Muscle of back (tissue), 13 donors: ENCODE measurements at places on chromosomes 7 and 10. TPM values are rescaled to one million over a fixed set of nuclear protein-coding genes. Genes with fewer than 3 reads are reported as not detected.

DNA sequence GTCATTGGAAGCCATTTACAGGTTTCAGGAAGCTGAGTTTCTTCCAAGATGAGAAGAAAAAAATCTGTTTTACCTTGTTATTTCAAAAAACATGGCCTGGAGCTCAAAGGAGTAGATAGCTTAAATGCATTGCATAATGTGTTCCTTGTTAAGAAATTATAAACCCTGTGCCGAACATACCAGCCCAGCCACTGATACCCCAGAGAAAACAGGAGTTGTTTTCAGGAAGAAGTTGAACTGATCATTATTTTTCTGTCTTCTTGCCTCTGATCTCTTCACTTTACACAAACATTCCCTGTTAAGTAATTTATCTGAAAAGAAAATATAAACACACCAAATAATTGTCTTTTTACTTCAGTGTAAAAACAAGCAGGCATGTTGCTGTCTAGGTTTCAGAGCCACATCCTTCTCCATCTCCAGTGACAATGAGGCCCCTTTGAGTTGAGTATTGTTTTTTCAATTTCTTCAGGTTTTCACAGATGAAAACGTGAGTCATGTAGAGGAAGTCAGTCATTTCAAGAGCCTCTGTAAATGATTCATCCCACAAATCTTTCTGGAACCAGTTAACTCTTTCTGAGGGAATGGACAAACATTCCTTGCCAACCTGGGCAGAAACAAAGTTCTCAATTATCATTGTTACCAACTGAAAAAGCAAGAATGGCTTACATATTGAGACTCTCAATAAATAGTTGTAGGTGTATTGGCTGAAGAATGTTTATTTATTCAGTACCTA, 244.2 kb downstream of the IPMK start:
- DNase-seq = no peak

GRCh38 chr10:85617751-85618546, 748.6 kb downstream of the GRID1 start:
- DNase-seq = no peak

DNA sequence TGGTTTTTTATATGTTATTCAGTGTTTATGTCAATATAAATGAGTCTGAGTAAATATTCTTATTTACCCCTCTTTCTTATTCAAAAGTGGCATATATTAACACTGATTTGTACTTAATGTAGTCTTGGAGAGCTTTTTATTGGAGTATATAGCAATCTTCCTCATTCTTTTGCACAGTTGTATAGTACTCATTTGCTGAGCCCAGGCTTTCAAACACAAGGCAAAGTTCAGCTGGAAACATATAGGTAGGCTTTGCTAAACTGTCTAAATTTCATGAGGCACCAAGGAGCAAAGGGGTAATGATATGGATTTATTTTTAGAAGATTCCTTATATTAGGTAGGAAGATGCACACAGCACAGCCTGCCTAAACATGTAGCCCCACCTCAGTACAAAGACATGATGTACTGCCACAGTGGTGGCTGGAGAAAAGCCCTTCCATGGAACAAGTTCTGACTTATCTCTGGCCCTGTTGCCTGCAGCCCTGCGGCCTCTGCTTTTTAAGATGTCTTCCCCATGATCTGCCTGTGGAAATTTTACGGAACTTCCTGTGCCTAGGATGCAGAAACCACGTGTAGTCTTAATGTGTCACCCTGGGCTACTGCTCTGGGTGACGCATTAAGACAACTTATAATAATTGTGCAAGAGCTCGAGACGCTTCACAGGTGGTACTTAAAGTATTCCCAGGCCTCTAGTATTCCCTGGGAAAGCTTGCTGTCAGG, 9.6 kb upstream of the PDCD4 start:
- no peak for DNase-seq

DNA sequence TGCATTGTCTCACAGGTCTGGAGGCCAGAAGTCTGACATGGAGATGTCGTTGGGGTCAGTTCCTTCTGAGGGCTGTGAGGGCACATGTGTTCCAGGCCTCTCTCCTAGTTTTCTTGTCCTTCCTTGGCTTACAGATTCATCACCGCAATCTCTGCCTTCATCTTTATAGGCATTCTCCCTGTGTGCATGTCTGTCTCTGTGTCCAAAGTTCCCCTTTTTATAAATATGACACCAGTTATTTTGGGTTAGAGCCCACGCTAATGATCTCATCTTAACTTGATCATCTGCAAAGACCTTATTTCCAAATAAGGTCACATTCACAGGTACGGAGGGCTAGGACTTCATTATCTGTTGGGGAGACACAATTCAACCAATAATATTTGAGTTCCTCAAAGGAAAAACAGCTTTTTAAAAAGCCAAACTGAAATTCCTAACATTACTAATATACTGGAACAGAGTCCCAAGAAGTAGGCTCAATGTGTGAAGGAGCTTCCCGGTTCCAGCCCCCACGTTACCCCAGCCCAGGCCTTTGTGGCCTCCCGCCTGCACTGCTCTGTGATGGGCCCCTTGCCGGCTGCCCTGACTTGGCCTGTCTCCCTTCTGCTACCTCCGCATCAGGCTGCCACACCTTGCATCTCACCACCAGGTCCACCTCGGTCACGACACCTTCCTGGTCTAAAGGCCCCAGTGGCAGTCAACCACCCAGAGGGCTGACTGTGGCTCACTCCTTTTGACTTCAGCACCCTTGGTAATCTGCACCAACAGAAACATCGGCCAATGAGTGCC, 142.7 kb downstream of the KCNMA1 start:
- no peak for DNase-seq

DNA sequence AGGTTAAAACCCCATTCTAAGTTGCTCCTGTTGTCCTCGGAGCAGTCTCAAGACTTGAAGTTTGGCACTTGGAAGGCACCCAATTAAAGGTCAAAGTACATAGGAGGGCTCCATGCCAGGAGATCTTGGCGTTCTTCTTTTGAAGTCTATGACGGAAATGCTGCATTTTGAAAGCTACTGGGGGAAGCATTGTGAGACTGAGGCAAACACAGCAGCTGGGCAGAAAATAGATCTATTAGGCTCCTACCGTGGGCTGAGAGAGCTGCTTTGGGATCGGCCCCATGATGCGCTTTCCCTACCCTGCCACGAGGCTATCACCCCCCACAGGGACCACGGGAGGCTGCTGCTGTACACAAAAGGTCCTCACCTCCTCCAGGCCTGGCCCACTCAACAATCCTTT, 20.0 kb downstream of the KIAA1549 start:
- no peak for DNase-seq

DNA sequence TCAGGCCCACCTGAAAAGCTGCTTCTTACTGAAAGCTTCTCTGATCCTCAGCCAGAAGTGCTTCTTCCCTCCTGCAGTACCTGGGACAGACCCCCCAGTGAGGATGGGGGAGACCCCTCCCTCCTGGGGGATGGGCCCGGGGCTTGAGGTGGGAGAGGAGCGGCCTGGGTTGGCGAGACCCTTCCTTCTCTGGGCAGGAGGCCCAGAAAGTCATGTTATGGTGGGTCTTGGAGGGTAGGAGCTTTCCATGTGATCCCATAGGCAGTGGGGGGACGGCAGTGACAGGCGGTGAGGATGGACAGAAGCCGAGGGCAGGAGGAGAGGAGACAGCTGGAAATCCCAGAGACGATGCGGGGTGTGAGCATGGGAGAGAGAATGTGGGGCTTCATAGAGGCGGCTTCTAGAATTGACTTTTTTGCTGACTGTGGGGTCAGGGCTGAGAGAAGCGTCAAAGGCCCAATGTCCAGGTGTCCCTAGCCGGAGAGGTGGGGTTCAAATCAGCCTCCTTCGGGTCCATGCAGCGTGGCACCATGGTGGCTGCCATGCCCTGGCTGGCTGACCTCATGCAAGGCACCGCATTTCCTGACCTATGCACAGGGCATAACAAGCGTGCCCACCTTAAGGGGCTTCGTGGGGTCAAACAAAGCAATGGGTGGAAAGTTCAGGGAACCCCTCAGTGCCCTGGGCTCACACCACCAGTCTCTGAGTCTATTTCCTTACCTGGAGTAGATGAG, 154.0 kb downstream of the UBE2H start:
- no peak for DNase-seq

DNA sequence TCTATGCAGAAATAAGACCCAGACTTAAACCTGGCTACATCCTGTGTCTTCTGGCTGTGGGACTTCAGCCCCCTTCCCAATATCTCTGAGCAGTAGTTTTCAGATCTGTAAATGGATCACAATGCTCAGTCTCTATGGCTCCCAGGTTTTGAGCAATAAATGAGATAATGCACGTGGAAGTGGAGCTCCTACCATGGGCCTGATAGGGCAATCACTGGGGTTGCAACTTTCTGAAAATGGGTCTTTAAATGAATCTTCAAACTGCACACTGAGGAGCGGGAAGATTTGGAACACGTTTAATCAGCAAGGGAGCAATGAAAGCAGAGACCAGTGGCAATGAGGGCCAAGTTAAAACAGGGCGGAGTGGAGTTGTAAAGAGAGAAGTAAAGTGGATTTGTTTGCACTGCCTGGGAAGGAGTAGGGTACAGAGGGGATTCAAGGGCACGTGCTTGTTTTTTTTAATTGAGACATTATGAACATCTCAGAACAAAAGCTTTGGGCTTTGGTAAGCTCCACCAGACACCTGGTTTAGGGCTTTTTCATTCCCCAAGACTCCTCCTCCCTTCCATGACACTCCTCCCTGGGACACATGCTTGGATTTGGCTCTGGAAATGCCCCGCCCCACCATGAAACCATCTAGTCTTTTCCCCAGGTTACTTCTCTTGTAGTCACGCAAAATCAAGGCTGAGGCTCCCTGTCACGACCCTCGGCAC, 42.7 kb downstream of the PAPSS2 start:
- DNase-seq = no peak

DNA sequence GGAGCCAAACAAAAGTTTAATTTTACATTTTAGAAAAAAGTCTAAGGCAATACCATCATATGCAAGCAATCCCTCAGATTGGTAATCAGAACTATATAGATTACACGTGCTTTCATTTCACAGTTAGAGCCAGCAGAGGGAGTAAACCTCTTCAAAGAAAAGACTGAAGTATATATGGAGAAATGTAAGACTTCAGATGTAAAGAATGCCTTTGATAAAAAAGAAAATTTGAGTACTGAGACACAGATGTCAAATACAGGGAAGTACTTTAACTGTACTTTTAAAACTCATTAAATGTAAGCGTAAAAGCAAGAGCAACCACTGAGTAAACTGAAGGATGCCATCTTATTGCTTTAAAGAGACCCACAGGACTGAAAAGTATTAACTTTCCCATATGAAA, 101.4 kb upstream of the FAM133B start:
- DNase-seq = peak; percentile 77

- DNase-seq = no peak
Measured at GRCh38 chr7:152862006-152862405, 102.5 kb downstream of the ACTR3B start.

DNA sequence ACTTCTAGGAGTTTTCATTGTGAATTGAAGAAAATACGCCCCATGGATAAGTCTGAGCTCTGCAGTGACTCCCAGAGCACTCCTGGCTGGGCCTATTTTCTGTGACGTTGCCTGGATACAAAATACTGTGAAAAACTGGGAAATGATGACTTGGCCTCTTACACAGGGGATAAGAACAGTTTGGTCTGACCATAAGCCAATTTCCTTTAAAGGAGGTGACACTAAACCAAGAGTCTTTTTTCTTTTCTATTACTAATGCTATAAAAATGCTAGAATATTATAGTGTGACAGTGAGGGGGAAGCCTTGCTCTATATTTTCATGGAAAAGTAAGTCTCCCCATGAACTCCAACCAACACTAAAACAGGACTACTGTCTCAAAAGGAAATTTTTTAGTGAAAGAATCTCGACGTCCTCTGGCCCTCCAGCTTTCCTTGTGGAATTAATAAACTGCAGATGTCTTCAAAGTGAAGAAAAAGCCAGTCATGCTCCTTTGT, 45.5 kb downstream of the MYOF start:
- peak; percentile 98 for DNase-seq

Gene ABCC2
- 0.94 TPM for polyA plus RNA-seq

Gene EGFR
- 29.8 TPM for polyA plus RNA-seq

Gene COPS6
- 105 TPM for polyA plus RNA-seq
